Left renal cortex interstitium (tissue), 4 donors: ENCODE measurements at places on chromosomes 7 and 10.

- DNase-seq, result no peak
These were observed 14.9 kb upstream of the PLEKHS1 start for GRCh38 chr10:113736576-113736975.

GRCh38 chr10:8830048-8830447 is 775.6 kb downstream of the GATA3 start:
- DNase-seq, result no peak

GRCh38 chr10:116741391-116742351 is 695 bp downstream of the HSPA12A start:
- DNase-seq, result no peak

DNA sequence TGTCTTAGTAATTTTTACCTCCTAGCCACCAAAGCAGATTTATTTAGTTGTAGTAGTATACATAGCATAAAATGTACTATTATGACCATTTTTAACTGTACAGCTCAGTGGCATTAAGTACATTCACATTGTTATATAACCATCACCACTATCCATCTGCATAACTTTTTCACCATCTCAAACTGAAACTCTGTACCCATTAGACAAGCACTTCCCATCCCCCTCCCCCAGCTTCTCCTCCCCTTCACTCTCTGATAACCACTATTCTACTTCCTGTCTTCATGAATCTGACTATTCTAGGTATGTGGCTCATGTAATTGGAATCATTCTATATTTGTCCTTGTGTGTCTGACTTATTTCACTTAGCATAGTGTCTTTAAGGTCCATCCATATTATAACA is 71.9 kb downstream of the MRPL32 start:
- no peak for DNase-seq

GRCh38 chr10:80471001-80471400 is 16.9 kb downstream of the TSPAN14 start:
- no peak for DNase-seq

DNA sequence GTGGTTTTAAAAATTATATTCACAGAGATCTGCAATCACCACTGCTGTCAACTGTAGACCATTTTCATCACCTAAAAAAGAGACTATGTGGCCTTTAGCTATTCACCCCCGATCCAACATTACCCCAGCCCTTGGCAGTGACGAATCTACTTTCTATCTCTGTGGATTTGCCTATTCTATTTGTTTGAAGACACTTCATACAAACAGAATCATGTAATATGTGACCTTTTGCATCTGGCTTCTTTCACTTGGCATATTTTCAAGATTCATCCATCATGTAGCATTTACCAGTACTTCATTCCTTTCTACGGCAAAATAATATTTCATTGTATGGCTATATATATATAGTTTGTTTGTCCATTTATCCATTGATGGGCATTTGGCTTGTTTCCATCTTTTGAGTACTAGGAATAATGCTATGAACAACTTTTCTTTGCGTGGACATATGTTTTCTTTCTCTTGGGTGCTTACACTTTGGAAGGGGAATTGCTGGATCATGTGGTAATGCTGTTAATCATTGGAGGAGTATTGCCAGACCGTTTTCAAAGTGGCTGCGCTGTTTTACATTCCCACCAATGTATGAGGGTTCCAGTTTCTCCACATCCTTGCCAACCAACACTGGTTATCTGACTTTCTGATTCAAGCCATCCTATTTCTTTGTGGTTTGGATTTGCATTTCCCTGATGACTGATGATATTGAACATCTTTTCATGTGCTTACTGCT is 22.3 kb downstream of the ADAMTS14 start:
- DNase-seq, result no peak

DNA sequence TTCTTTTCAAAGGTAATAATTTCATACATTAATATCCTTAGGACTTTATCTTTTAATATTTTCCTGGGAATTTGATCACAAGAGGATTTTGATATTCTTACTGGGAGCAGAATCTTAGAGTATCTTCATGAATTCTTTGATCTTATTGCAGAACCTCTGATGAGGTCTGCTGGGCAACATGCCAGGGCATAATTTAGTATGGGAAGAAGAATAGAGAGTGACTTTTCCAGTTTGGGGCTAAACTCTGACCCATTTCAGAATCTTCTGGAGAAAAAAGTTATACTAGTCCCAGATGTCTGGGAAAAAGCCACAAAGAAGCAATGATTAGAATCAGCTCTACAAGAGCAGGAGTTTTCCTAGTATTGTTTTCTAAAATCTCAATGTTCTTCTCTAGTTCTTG is 28.0 kb upstream of the RSU1 start:
- no peak for DNase-seq

DNA sequence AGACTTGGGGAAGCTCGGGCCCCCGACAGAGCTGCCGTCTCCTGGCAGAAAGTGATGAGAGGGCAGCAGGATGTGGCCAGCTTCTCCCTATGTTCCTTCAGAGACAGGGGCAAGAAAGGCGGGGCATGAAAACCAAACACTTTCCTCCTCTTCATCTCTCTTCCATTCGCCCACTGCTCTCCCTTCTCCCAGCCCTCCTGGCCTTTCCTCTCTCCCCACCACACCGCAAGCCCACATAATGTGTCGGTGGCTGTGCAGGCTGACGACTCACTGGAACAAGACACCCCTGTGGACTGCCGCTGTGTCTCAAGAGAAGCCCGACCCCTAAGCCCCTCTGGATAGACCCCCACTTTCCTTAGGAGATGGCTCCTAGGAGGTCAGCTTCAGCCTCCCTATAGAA is 59.3 kb upstream of the LRRC4 start:
- DNase-seq, result no peak

DNA sequence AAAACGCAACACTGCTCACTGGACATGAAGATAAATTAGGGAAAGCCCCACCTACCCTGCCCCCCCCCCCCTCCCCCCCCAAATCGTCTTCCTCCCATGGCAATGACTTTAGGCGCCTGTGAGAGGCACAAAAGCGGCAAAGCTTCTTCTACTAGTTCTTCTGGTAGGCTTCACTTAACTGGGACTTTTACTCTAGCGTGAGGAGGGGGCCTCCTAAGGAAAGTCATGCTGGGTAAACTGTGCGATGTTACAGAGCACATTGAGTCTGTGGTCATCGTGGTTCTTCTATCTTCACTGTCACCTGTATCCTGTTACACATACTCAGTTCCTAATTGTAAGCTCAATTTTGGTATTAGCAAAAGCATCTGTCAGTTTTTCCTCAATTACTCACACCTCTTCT is 25.1 kb downstream of the HSPB1 start:
- no peak for DNase-seq

DNA sequence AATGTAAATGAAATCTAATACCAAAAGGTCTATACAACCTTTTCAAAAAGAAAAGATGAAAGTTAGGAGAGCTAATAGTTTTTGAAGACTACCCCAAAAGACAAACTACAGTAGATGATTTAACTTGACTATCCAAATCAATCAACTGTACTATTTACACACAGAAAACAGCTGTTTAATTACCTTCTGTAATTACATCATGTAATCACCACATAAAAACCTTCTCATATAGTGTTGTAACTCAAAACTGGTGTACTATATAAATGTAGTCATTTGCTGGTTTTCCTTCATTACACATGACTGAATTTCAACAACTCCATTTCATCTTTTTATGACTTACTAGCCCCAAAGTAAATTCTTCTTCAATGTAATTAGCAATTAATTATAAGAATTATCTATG is 4.5 kb downstream of the RTKN2 start:
- no peak for DNase-seq

DNA sequence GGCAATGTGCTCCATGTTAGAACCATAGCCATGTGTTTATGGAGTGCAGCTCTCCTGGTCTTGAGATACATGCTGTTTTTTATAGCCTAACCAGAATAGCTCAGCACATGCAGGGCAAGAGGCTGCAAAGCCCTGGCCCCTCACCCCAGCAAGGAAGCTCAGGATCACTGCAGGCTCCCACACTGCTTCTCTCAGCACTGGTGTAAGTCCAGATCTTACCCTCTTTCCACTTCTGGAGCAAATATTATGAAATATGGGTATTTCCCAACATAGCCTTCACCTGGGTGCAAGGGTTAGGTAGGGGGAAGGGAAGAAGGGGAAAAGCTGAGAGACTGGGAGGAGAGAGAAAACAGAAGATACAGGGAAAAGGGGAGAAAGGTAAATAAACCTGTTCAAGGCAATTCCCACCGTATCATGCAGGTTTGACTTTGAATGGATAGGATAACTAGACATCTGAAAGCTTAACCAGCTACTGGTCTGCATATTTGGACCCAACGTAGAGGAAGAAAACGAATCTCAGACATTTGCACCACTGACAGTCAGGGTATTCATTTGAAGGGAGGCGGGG is 19.7 kb downstream of the SKIDA1 start:
- DNase-seq, result no peak
